ENCODE measurements at places on chromosomes 6 and 20.

GRCh38 chr20:50450881-50451752 is 59.1 kb upstream of the PTPN1 start:
- no peak for DNase-seq

DNA sequence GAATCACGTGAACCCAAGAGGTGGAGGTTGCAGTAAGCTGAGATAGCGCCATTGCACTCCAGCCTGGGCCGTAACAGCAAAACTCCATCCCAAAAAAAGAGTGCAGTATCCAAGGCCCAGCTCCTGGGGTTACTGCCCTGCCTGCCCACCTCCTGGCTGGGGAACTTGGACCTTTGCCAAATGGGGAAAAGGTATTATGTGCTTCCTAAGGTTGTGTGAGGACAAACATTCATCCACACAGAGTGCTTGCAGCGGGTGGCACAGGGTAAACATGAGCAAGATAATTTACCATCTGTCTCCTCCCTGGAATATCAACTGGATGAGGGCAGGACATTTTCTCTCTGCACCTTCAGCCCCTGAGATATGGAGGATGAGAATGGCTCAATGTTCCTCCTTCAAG is 94.9 kb upstream of the POPDC3 start:
- DNase-seq, result no peak

DNA sequence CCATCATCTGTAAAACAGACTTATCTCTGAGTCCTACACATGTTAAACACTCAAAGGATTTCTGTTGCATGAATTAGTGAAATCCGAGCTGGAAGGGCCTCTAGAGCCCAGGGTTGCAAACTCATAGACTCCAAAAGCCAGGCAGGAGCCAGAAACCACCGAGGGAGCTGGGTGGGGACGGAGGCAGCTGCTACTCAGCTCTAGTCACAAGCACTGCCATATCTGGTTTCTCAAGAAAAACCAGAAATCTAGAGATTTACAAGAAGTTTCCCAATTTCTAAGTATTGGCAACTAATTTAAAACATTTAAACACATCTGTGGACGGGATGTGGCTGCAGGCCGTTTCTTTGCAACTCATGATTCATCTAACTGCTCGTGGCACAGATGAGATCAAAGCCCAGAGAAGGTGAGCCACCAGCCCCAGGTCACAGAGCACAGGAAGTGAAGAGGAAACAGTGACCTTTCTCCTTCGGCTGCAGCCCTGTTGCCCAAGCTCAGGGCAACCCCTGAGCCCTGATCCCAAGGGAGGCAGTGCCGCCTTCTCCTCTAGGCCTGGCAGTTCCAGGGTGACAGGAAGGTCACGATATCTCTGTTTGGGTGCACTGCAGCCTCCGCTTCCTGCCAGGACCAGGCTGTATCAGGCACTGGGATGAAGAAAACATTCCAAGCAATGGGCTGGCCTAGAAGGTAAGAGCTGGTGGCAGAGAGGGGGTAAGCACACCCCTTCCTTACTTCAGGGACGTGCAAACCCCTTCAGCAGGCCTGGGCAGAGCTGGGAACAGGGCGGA is 26.4 kb upstream of the PTGIS start:
- DNase-seq, result no peak

GRCh38 chr20:50885781-50886180 is 45.5 kb downstream of the ADNP start:
- no peak for DNase-seq

GRCh38 chr6:11349880-11350279 is 117.4 kb upstream of the NEDD9 start:
- no peak for DNase-seq

DNA sequence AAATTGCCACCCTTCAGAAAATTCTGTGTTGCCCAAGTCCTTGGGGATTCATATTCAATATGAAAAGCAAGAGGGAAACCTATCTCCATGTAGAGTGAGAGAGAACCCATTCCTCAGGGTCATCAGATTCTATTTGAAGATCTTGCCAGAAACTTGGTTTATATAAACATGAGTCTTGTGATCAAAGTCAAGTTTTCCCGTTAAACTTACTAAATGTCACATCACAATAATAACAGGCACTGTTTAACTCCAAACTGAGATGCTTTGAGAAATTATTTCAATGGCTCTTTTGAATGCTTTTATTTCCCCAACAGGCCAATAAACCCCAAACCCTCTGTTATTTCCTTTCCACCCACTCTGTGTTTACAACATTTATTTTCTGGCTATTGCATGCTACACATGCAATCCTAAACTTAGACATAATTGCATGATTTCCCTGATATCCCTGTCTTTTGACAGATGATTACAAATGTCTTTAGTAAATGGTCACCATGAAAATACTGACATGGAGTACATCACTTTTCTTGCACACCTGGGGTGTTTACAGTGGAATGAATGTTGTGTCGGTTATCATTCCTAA is 31.1 kb upstream of the SSTR4 start:
- DNase-seq, result no peak

- DNase-seq, result no peak
These were observed 22.7 kb downstream of the CFAP61 start for GRCh38 chr20:20075032-20075431.

DNA sequence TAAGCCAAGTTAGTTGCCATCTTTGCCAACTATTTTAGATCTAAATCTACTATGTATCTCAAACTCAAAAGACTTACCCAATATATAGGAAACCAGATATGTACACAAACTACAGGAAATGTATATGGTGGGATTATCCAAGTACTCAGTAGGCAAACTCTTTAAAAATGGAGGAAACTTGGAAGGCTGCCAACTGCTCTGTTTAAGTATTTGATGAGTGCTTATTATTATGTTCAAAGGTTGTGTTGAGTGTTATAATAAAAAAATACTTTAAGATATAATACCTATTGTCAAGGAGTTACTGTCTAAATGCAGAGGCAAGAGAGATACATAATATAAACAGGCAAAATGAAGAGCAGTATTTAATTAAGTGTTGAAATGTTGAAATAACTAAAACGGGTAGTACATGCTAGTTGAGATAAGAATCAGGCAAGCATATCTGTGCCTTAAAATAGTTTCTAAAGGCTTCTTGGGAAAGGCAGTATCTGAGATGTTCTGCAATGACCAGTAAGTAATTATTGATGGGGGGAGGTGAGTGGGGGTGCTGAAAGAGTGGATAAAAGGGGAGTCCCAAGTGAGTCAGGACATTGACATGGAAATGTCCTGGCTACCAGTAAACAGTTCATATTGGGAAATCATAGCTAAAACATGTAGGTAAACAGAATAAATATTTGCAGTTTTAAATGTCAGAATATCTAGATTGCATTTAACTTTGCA is 6.5 kb upstream of the DST start:
- DNase-seq, result no peak

- DNase-seq, result no peak
These were observed 24.1 kb downstream of the FASTKD5 start for GRCh38 chr20:3135507-3136070.

DNA sequence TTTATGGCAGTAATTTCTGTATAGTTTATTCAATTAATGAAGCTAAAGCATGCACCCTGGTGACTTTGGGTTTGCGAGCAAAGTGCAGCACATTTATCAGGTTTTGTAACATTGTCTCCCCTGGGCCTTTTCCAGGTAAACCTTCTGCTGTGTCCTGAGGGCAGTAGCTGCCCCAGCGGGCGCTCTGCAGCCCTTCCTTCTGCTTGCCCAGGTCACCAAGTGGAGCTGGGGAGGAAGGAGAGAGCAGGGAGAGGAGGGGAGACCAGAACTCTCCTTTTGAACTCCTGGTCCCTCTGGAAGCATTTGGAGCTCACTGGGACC is 145.6 kb downstream of the DLL1 start:
- no peak for DNase-seq

GRCh38 chr6:170443151-170443662 is 109.9 kb downstream of the PSMB1 start:
- DNase-seq, result no peak

DNA sequence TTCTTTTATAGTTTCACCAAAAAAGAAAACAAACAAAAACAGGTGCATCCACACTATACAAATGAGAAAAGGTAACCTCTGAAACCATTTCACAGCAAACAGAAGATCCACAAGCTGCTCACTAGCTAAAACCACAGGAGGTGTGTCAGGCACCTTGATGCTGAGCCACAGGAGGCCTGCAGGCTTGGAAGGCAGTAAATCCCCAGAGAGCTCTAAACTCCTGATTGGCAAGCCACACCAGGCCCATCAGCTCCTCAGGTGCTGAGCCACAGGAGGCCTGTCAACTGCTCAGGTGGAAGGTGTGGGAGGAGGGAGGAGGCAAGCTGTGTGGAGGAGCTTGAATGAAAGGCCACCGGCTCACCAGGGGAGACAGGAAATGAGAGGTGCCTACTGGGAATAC is 273.0 kb downstream of the PKHD1 start:
- no peak for DNase-seq

GRCh38 chr6:157228426-157229131 is 94.7 kb downstream of the TMEM242 start:
- no peak for DNase-seq

Data from stimulated activated CD8-positive, alpha-beta memory T cell treated with anti-CD3 and anti-CD28 coated beads, Interleukin-15, amount 100 ng/mL, for 1 hour (primary cell).